Activated T-helper 2 cell treated with anti-CD3 and anti-CD28 coated beads, Interferon-gamma antibody, Interleukin-2, Interleukin-4, amounts not matched to agents 10 μg/mL and 5 μg/mL and 100 μg/mL, durations not matched to agents 14 hours and 24 hours and 36 hours (primary cell): ENCODE measurements at places on chromosomes 1 and 21. TPM values are rescaled to one million over a fixed set of nuclear protein-coding genes. Genes with fewer than 3 reads are reported as not detected.

DNA sequence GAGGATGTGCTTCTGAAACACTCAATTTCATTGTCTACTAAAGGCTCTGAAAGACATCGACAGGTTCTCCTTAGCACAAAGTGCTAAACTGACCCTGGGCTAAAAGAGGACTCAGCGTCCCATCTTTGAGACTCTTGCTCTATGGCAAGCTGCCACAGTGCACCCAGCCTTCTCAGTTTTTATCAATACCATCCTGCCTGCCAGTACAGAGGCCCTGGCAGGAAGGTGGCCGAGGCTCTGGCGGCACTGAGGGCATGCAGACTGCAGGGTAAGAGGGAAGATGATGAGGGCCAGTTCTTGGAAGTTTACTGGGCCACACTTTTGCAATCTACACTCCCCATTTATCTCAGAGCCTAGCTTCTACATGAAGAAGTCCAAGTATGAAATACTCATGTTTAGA is 5.3 kb downstream of the OLFML2B start:
- no peak for DNase-seq

Gene C1QC
- not detected in 2 replicates for total RNA-seq

GRCh38 chr1:25056536-25056935 is 126.5 kb upstream of the RUNX3 start:
- DNase-seq: no peak

- no peak for DNase-seq
Measured at GRCh38 chr1:148362626-148363438, 120.3 kb downstream of the PPIAL4G start.

Gene DDR2
- total RNA-seq: 0.80 and 1.1 TPM in 2 replicates

DNA sequence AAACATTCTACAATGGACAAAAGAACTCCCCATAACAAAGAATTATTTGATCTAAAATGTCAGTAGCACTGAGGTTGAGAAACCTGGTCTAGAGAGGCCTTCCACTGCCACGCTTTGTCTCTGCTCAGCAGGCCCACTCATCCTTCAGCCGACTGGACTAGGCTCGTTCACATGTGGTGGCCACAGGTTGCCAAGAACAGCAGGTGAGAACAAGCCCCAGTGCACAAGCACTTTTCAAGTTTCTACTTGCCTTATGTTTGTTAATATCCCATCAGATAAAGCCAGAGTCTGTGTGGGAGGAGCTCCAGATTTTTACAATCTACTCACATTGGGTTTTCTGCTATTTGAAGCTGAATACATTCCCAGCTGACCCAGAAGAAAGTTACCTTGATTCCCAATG is 9.1 kb upstream of the EFHD2 start:
- DNase-seq: no peak

DNA sequence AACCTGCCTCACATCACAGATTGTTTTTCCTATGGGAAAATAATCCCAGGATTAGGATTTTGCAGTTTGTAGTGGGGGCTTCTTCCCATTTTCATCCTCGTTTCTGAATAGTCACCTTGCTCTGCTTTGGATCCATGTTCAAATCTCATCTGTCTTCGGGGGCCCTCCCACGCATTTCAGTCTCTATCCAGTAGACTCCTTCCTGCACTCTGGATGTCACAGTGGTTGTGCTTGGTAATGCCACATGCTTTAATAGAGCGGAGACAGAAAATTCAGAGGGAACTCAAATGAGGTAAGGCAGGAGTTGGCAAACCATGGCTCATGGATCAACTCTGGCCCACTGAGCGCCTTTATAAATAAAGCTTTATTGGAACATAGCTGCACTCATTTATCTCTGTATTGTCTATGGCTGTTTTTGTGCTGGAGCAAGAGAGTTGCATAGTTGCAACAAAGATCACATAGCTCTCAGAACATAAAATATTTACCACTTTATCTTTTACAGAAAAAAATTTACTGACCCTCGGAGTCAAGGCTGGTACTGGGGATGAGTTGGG is 101.0 kb downstream of the SPATA46 start:
- no peak for DNase-seq

Gene PTCH2
- 0.59 and 0.74 TPM in 2 replicates for total RNA-seq
